CD4-positive, alpha-beta T cell treated with Interleukin-6 at 100 ng/mL for 8 hours (primary cell): ENCODE measurements at places on chromosomes 2 and 18.

DNA sequence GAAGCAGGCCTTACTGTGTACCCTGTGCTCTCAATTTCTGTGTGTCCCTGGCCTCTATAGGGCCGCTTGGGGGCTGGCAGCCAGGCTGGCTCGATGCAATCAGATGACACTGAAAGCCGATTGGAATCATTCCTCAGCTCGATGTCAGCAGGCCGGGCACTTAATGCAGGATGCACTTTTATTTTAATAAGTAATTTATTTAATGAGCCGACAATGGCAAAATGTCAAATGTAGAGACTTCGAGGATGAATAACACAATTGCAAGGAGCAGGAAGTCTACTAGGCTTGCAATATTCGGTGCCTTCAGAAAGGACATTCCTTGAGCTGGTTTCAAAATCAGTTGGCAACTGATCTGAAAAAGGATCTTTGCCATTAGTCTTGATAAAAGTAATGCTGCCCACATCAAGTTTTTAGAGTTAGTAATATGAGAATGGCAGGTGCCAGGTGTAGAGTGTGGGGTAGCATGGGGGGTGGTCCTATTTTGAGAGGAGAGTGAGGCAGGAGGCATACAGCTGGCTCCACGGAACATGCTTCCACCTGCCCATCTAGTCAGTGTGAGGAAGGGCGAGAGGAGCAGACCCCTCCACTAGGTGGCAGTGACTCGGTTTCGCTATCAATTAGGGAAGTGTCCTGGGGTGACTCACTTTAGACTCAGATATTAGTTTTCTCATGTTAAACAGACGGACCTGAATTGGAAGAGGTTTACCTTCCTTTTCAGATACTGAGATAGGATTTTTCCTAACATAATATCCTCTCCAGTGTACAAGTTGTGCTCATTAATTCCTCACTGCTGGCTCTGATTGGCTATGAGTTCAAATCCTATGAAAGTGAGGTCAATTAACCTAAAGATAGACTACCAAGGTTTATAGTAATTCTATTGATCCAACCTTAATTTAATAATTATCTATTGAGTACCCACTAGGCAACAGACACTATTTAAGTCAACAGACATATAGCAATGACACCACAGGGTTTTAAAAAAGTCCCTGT, 80.9 kb downstream of the NABP1 start:
- DNase-seq = peak; percentile 54

DNA sequence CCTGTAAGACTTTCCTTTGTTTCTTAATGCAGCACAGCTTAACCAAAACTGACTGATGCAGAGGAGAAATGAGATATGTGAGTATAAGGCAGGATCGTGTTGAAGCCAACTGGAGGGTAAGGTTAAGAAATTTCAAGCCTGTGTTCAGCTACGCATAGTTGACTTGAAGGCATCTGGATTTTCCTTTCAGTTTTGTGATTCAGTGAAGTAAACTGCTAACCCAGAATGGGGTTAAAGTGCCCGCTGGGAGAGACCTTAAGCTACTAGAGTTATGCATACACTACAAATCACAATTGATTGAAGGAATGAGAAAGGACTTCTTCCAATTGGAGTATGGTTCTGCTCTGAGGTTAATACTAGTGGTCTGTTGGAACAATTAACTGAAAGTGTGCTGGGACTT, 22.6 kb downstream of the THSD7B start:
- no peak for DNase-seq

- peak; percentile 17 for DNase-seq
Measured at GRCh38 chr2:174546519-174547506, 50.8 kb downstream of the WIPF1 start.

- no peak for DNase-seq
Measured at GRCh38 chr2:38621018-38621417, 18.3 kb upstream of the HNRNPLL start.

DNA sequence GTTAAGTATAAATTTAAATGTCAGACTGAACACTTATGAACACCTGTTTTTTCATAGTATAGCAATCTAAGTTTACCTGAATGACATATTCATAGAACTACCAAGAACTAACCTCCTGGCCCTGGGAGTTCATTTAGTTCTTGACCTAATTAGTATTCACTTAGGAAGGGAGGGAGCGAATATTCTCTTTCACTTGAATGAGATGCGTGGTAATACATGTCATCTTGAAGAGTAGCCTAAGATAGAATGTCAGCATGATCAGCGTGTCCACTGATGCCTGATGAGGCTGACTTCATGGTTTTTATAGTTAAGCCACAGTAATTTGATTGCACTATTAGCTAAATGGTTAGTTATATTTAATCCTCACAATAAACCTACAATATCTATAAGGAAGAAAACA, 13.3 kb downstream of the NDUFAF7 start:
- no peak for DNase-seq

DNA sequence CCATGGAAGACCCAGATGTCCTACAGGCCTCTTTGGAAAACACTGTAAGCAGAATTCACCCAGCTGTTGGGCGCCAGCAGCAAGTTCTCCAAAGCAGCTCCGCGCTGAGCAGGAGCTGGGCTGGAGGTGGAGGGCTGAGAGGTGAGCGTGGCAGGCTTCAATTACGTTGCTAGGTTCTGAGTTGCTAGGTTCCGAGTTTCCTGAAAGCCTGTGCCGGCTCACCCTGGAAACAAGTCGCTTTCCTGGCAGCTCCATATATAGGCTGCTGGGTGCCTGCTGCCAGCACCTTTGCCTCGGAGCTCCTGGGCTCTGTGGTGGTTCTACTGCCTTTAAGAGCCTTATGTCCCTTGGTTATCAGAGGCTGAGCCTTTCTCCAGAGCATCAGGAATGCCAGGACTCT, 14.4 kb upstream of the EGR4 start:
- no peak for DNase-seq
